Inflammatory macrophage (primary cell): ENCODE measurements at places on chromosomes 16 and 17.
A peak's percentile ranks its signal among the peaks of the same experiment; 100 is the strongest.

DNA sequence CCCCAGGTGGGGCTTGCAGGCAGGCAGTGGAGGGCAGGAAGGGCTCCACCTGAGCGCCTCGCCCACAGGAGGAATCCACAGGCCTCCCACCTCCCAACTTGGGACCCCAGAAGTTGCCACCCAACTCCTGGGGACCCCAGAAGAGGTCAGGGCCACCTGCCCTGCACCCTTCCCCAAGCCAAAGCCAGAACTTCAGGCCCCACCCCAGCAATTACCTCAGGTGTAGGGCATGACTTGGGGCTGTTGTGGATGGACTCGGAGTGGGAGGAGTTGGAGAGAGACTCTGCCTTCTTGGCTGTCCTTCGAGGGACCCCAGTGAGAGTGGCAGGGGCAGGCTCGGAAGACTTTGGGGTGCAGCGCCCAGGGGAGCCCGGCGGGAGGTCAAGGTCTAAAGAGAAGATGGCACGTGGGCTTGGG is 10.5 kb downstream of the TSPOAP1 start:
- DNase-seq: no peak

DNA sequence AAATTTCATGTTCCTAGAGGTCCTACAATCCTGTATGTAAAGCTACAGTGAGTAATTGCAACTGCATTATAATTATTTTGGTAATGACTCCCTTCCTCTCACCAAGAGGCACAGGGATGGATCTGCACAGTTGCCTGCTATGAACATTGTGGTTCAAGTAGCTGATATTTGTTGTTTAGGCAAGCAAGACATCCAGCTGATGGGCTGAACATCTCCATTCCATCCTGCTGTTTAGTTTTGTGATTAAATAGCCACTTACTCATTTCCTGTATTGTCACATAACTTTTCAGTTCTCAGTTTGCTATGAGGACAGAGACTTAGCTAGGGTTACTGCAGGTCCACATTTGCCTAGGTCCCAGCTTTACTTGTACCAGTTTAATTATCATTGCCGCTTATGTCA is 181.2 kb upstream of the TBX2 start:
- peak; percentile 48 for DNase-seq

GRCh38 chr17:61686113-61686512 is 95.1 kb upstream of the NACA2 start:
- no peak for DNase-seq

DNA sequence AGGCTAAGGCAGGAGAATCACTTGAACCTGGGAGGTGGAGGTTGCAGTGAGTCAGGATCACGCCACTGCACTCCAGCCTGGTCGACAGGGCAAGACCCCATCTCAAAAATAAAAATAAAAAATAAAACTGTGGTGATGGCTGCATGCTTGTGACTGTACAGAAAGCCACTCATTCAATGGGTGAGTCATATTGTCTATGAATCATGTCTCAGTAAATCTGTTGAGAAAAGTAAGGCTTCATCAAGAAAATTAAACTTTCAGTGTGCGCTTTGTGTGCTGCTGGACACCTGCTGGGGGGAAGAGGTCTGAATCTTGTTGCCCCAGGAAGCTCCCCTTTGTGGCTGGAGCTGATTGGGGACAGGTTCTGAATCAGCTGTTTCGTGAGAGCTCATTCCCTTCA is 11.3 kb downstream of the NUBP1 start:
- DNase-seq: peak; percentile 26

GRCh38 chr17:43782913-43783680 is 2.9 kb downstream of the CFAP97D1 start:
- peak; percentile 10 for DNase-seq

DNA sequence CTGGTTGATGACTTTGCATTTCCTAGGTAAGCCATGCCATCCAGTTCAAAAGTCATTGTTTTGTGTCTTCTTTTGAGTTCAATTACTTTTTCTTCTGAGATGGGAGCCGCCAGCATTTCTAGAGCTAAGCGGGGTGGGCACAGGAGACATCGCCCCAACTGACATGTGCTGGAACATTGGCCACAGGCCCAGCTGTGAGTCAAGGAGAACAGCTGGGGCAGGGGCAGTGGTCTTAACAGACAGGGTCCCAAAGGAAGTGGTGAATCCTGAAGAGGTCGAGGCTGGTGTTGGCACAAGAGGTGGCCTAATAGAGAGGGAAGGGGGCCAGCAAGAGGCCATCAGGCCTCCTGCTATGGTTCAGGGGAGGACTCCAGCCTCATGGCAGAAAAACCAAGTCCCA is 17.1 kb downstream of the RAB11FIP4 start:
- DNase-seq: no peak

GRCh38 chr17:31289790-31290189 is 7.2 kb downstream of the OMG start:
- no peak for DNase-seq

DNA sequence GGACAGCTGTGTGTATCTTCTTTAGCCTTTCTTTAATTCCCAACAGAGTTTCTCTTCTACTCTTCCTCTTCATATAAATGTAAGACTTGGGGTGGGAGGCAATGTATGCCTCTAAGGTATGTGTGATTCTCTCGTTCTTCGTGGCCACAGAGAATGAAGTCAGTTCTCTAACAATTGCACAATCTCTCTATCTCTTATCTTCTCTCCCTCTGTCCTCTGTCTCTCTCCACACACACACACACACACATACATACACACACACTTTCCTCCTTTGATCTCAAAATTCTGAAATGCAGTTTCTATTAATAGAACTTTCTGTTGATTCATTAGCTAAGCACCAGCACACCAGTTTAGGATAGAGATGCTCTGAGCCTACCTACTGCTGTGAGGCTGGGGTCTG is 615.7 kb upstream of the SALL1 start:
- DNase-seq: no peak

DNA sequence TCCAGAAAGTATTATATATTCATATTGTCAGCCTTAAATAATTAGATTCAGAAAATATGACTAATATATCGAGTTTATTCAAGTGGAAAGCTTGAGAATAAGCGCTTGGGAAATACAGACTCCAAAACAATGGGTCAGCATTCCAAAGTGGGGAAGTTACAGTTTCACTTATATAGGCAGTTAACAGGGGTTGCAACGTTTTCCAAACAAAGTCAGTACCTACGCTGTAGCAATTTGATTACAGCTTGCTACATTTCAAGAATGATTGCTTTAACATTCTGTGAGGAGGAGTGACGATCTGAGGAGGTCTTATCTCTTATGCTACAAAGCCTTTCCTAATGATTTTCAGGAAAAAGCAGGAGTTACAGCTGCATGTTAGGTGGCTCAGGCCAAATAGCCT is 34.2 kb upstream of the HS3ST3A1 start:
- peak; percentile 40 for DNase-seq

- no peak for DNase-seq
Observed at GRCh38 chr16:78659668-78660217, 560.3 kb downstream of the WWOX start.

DNA sequence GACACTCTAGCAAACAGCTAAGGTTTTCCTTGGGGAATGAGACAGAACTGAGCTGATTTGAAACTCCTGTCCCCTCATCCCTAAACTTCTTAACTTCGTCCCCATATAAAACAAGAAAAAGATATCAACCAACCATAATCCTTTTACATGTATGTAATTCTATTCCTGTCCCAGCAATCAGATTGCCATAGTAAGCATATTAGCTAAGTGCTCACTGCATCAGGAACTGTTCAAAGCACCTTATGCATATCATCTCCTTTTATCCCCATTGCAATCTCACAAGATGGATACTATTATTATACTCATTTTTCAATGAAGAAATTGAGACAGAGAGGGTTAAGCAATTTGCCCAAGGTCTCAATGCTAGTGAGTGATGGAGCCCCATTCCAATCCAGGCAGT is 6.8 kb downstream of the KIF18B start:
- DNase-seq: no peak
